ENCODE measurements at places on chromosomes 2 and 18. TPM values are rescaled to one million over a fixed set of nuclear protein-coding genes. Genes with fewer than 3 reads are reported as not detected.

The SLC66A3 gene
- 6.8 TPM for total RNA-seq

The HTR2B gene
- total RNA-seq: 0.50 TPM

- peak; percentile 66 for DNase-seq
These were observed 70.6 kb downstream of the SLC4A3 start for GRCh38 chr2:219697811-219698747.

DNA sequence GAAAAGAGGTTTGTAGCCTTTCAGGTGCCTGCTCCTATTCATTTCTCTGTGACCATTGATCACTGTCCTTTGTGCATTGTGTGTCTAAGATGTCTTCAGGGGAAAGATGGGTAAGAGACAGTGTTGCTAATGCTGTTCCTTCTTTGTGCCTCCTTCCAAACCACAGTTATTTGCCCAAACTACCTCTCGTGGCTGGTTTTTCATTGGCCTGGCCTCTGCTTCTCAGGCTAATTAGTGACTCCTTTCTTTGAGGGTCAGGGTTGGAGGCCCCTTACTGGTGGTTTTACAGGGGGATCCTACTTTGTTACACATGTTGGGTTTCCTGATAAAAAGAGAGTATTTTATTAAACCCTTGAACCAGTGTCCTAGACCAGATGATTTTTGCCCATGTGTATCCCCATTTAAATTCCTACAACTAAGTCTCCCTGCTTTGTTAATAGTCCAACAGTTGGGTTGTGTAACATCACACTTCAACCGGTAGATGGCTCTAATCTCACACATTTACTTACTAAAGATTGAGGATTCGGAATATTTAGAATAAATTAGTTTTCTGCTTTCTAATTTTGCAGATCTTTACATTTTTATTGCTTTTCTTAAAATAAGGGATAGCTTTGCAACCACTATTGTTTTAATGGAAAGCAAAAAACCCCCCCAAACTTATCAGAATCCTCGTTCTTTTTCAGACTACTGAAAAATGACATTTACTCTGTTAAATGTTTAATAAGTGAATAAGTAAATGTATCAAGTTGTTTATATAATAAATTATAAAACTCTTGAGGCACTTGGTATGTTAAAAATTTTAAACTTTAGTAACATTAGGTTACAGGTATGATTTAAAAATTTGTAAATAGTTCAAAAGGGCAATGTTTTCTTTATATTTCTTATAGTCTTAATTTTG, 2.4 kb downstream of the MARS2 start:
- no peak for DNase-seq

DNA sequence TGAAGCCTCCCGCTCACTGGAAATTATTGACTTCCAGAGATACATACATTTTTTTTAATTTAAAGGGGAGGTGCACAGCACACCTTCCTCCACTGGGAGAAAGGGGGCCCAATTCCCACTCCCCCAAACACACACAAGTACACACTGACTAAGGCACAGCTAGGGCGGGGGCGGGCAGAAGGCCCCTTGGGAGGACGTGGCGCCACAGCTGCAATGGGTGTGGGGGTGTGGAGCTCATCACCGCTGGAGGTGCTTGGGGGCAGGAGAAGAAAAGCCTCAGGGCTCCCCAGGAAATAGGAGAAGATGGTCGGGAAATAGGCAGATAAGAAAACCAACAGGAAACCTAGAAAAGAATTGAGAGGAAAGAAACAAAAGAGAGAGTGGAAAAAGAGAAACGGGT, 127.3 kb upstream of the FAM98A start:
- DNase-seq: no peak

- DNase-seq: no peak
These were observed 36.6 kb downstream of the RPL31 start for GRCh38 chr2:101038455-101039255.

DNA sequence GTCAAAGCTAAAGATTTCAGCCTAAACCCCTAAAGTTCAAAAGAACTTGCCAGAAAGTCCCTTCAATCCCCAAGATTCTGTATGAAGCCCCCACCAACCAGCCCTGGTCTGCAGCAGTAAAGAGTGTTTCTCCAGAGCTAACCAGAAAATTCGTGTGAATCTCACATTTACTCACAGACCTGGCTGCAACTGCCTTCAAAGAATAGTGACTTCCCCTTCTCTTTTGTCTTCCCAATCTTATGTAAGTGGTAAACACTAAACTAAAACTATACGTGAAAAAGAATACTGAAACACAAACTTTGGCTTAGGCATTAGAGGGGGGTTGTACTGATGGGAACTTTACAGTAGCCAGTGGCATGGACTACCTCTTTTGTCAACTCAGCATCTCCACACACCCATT, 50.6 kb upstream of the SETBP1 start:
- no peak for DNase-seq

- no peak for DNase-seq
These were observed 13.9 kb upstream of the RMND5A start for GRCh38 chr2:86706220-86706619.
